Activated CD4-positive, alpha-beta T cell treated with anti-CD3 and anti-CD28 coated beads, Interleukin-10, Interleukin-2, amounts not matched to agents 100 ng/mL and 50 ng/mL, durations not matched to agents 16 hours and 8 hours (primary cell): ENCODE measurements at places on chromosomes 16 and 17.

DNA sequence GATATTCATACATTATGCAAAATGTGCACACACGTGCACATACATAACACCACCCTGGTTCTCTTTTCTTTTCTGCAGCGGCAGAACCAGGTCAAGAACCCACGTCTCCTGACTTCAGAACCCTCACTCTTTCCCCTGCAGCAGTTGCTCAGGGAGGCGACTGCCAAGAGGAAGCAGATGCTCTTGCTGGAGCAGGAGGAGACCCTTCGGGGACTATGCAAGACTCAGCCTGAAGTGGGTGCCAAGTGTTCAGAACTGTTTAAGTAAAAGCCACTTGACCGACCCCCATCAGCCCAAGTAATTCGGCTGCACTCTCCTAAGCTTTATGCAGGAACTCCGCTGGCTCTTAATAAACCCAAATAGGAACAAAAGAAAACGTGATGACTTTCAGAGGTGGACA, 193.8 kb downstream of the SLC39A11 start:
- DNase-seq, result no peak

DNA sequence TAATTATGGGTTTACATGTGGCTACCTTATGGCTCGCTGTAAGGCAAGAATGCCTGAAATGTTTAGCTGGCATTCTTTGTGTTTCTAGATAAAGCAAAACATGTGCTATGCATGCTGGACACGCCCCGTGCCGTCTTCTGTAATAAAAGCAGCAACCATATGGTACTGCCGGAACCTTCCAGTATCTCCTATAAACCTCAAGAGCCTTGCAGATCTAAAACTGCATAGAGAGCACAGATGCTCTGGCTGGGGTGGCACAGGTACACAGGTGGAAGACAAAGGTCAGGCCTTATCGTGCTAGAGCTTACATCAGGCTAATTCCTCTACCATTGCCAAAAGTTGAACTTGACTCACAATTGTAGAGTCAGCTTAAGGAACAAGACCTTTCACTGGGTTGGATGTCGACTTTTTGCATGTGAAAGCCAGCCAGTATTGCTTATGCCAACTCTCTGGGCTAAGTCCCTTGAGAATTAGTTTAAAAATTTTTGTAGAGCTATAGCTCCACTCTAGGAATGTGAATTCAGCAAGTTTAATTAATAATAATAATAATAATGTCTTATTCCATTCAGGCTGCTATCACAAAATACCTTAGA, 187.4 kb upstream of the CACNG5 start:
- DNase-seq, result no peak

GRCh38 chr17:20116683-20117309, 107.6 kb downstream of the SPECC1 start:
- DNase-seq, result peak; percentile 64

- no peak for DNase-seq
Measured at GRCh38 chr16:87506423-87507350, 13.9 kb upstream of the ZCCHC14 start.
